ENCODE measurements at places on chromosomes 16 and 17.
A peak's percentile ranks its signal among the peaks of the same experiment; 100 is the strongest.

DNA sequence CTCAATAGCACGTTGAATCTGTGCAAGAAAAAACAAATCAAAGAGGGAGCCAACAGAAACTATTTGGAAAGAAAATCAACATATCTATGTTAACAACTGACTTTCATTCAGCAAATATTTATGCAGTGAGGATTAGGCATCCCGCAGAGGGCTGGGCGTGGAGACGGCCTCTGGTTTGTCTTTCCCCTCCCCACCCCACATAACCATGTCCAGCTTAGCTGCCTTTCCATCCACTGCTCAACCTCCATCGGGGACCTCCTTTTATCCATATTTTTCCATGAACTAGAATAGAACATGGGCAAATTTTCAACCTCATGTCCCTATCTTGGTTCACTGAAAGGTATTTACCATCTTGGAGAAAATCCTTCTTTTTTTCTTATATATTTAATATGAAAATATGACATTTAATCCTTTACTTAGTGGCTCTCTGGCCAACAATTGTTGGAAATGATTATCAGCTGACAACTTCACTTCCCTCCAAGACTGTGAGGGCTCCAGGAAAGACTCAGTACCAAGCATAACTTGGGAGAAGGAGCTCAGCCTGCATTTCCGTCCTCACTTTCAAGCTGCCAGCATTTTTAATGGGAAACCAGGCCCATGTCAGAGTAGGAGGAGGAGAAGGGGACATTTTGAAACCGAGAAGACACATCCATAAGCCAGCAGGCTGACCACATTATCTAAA, 462.6 kb upstream of the MAF start:
- peak; percentile 42 for DNase-seq

- DNase-seq = no peak
Observed at GRCh38 chr17:44557651-44558285, 484 bp downstream of the FZD2 start.

- DNase-seq = no peak
Observed at GRCh38 chr17:385178-385835, 32.7 kb upstream of the RPH3AL start.

GRCh38 chr17:45149037-45149668, 878 bp downstream of the HEXIM1 start:
- DNase-seq = peak; percentile 83
